ENCODE measurements at places on chromosomes 1 and 21.

GRCh38 chr1:85661767-85662166 is 46.5 kb downstream of the ZNHIT6 start:
- no peak for DNase-seq

- peak; percentile 41 for DNase-seq
Measured at GRCh38 chr1:114896795-114897194, 42.1 kb downstream of the SYCP1 start.

DNA sequence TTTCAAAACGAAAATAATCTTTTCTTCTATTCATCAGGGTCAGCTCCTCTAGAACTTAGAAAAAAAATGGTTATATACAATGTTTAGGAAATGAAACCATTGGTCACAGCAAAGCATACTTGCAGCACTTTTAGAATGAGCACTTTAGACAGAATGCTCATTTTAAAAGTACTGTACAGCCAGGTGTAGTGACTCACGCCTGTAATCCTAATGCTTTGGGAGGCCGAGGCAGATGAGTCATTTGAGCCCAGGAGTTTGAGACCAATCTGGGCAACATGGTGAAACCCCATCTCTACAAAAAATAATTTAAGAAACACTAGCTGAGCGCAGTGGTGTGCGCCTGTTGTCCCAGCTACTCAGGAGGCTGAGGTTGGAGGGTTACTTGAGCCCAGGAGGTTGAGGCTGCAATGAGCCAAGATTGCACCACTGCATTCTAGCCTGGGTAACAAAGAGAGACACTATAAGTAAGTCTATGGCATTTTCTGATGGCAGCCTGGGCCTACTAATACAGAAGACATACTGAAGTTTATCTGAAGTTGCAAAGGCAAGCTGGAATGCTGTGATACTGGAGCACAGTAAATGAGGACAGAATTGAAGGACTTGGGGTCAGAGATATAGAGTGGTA is 48.9 kb upstream of the ZNF326 start:
- no peak for DNase-seq

DNA sequence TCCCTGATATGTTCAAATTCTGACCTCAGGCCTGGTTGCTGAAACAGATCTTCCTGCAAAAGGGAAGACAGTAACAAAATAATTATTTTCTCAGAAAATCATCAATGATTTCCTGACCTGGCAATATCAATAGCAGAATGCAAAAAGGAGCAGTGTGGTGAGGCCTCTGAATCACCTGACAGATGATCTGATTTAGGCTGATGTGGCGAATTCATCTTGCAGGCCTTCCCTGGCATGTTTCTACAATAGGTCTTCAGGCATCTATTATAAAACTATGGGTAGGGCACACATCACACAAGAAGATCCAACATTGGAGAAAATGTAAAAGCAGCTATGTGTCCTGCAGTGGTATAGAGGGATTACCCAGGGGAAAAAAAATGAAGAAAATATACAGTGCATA is 7.1 kb upstream of the MTF1 start:
- no peak for DNase-seq

DNA sequence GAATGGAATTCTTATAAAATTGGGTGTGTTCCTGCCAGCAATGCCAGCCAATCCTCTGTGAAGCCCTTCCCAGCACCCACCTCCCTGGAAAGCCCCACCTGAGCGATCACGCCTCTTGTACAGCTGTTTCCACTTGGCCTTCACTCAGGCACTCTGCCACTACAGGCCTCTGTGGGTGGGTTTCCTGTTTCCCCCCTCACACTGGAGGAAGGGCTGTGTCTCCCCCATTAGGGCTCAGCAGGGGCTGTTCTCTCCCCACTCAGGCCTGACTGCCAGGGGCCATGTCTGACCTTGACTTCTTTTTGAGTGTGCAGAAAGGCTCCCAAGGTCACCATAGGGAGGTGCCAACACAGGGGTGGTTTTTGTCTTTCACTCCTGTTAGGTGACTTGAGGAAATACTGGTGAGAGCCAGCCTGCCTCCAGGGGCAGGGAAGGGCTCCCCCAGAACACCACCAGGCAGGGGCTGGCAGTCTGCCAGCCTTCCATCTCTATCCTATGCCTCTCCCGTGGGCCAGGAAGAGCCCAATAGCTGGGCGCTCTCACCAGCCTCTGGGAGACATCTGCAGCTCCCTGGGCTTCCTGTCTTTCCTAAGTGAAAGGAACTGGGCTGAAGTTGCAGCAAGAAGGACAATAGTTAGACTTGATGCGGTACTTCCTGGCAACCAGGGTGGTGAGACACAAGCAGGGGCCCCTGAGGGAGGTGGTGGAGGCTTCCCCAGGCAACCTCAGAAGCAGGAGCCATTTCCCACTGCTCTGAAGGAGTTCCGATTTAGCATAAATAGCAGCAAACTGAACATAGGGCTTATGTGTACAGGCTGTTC is 49.1 kb downstream of the ELK4 start:
- no peak for DNase-seq

DNA sequence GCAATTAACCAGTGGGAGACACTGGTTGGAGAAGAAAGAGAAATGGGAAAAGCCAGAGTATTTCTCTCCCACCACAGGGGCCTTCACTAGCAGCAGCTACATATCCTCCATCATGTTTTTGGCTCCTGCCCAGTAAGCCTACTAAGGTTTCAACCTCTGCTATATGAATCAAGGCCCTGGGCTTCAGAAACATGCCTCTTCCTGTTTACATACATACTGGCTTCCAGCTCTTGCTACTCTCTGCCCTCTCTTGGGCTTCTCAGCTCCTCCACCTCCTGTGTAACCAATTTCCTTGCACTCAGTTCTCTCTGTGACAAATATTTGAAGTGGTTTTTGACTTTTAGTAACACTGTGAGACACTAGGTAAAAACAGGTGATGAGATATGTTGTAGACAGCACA is 80.8 kb downstream of the LRRC7 start:
- no peak for DNase-seq

DNA sequence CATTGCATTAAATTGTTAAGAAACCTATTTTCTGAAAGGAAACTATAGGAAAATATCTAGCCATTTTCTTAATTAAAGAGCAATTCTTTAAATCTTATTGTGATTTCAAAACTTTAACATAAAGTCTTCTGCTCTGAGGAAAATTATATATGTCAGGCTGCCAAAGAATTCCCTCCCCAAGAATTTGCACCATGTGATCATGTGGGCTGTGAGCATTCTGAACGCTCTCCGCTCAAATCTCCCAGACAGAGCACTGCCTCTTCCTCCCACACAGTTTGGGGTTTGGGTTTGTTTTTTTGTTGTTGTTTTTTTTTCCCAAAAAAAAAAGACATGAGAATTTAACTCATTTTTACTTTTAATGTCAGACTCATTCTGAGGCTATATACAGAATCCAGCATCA is 155.9 kb upstream of the PALMD start:
- DNase-seq, result no peak

DNA sequence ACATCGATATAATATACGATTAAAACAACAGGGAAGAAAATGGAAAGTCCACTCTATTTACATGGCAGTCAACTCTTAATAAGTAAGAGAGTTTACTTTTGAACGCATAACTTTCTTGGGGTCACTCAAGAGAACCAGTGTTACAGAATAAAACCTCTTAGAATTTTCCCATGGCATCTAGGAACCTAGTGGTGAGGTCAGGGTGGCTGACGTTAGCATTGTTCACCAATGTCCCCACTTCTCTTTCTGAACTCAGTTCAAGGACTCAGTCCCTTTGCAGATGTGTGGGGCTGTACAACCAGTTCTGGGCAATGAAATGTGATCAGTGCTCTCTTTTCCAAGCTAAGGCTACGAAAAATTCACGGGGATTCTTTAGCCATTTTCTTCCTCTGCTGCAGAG is 2.6 kb upstream of the RNF2 start:
- no peak for DNase-seq

GRCh38 chr1:18569811-18570545 is 60.7 kb upstream of the PAX7 start:
- no peak for DNase-seq

DNA sequence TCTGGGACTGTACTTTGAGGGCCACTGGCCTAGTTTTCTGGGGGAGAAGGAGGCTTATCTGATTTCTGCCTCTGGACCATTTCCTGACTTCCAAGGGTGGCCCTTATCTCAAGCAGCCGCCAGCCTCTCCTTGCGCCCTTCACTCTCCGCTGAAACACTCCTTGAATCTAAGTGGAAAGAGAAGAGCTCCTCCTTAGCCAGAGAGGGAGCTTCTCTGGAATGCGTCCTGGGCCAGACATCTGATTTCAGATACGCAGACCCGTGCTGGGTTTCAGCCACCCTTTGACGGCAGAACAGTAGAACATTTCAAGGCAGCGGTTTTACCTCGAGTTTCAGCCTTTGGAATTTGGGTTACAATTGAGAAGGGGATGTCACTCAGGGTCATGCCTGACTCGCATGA is 308.0 kb downstream of the CAMTA1 start:
- DNase-seq, result no peak

DNA sequence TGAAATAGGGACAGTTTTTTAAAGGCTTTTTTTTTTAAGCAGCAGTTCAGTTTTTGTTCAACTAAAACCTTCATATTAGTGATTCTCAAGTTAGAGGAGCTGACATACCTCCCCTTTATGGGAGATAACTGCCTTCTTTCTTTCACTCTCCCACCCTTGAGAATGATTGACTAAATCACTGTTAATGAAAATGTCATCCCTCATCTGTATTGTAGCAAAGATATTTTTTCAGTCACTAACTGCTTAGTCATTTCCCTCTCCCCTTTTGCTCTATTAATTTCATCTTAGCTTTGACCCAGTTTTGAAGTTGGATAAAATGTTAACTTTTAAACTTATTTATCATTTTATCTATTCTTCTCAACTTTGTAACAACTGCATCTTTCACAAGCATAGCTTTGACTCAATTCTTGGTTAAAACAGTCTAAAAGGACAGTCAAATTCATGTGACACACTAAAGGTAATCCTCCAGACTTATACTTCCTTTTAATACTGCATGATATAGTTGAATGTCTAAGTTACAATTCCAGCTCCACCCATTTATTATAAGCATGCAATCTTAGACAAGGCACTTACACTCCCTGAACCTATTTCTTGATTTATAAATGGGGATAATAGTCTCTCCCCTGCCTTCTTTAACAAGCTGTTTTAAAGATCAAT is 17.1 kb downstream of the CAPZA1 start:
- no peak for DNase-seq

GRCh38 chr1:59070610-59071009 is 226.3 kb upstream of the FGGY start:
- DNase-seq, result no peak

DNA sequence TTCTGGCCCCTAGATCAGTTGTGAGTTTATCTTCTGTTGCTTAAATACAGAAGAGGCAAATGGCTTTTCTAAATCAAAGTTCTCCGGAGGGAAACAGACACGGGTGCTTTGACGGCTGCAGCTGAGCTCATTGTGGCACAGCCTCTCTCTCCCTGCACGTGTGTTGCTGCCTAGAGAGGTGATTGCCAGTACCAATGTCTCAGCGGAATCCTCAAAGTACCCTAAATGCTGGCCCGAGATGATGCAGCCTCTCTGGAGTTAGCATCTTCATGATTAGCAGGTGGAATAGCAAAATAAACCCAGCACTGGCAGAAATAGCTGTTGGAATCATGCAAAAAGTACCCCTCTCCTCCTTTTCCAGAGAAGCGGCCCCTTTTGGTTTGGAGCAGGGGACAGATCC is 192.2 kb downstream of the PRDM2 start:
- DNase-seq, result no peak

DNA sequence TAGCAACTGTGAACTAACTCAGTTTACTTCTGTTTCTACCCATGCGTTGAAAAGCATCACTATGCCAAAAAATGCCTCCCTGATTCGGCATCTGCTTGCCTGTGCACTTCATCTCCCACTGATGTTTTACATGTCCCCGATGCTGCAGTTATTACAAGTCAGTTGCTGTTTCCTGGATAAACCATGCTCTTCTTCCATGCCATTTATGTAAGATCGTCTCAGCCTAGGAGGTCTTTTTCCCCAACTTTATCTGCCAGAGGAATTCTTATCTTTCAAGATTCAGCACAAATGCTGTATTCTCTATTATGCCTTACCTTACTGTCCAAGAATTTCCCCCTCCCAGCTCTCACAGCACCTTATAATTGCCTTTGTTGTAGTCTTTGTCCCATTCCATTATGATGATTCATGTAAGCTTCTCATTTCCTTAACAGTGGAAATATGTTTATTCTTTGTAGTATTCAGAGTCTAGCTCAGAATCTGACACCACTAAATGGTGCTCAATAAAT is 30.0 kb downstream of the PRKACB start:
- no peak for DNase-seq

- DNase-seq, result peak; percentile 63
Measured at GRCh38 chr1:42737257-42737656, 2.8 kb downstream of the CLDN19 start.

DNA sequence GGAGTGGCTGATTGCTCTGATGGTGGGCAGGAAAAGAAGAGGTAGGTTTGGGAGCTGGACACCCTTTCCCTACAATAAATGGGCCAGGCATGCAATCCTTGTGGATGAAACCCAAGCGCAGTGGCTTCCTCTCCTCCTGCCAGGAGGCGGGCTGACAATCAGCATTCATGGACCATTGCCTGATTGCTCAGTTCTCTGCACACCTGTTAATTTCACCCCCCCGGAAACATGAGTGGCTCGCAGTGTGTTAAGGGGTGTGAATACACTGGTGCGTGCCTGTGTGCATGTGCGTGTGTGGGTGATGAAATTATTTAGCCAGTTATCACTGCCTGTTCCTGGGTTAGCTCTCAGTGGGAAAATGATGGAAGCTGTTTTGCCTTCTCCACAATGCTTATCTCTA is 310.7 kb downstream of the PCP4 start:
- no peak for DNase-seq

DNA sequence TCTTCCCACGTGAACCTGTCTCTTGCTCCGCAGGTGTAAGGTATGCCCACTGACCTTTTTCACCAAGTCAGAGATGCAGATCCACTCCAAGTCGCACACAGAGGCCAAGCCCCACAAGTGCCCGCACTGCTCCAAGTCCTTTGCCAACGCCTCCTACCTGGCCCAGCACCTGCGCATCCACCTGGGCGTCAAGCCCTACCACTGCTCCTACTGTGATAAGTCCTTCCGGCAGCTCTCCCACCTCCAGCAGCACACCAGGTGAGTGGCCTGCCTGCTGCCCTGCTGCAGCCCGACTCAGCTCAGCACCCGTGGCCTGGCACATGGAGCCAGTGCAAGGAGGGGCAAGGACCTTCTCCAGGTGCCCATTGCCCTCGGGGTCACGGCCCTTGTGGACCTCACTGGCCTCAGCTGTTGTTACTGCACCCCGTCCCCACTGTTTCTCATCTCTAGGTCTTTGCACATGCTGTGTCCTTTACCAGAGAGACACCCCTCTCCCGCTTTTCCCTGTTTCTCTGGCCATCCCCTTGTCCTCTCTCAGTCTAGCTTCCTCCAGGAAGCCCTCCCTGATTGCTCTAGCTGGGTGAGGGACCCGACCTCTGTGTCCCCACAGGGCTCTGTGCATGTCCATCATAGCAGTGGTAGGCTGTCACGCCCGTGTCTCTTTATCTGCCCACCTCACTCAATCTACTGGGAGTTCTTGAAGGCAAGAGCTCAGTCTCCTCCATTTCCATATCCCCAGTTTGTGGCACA is 25.4 kb downstream of the ZNF362 start:
- no peak for DNase-seq

GRCh38 chr1:151199873-151200581 is 1.7 kb downstream of the PIP5K1A start:
- no peak for DNase-seq

- no peak for DNase-seq
Measured at GRCh38 chr1:244214009-244214967, 163.2 kb downstream of the ZBTB18 start.

- no peak for DNase-seq
Measured at GRCh38 chr1:9389968-9390367, 97.3 kb downstream of the SPSB1 start.
